ENCODE measurements at places on chromosomes 7 and 10.
A peak's percentile ranks its signal among the peaks of the same experiment; 100 is the strongest.

DNA sequence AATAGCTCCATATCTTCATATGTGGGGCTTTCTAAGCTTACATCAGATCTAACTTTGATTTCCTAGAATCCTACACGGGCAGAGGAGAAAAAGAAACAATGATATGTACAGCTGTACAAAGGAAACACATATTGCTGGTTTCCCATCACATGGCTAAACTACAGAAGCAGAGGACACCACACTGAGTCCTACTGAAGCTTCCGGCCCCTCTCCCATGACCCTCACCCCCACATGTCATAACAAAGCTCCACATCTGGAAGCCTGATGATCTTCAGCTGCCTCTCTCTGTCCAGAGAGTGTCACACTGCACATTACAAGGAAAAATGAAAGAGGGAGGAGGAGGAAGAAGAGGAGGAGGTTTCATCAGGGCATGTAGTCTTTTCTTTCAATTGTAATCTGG lies 14.0 kb downstream of the SLC16A12 start:
- no peak for DNase-seq

DNA sequence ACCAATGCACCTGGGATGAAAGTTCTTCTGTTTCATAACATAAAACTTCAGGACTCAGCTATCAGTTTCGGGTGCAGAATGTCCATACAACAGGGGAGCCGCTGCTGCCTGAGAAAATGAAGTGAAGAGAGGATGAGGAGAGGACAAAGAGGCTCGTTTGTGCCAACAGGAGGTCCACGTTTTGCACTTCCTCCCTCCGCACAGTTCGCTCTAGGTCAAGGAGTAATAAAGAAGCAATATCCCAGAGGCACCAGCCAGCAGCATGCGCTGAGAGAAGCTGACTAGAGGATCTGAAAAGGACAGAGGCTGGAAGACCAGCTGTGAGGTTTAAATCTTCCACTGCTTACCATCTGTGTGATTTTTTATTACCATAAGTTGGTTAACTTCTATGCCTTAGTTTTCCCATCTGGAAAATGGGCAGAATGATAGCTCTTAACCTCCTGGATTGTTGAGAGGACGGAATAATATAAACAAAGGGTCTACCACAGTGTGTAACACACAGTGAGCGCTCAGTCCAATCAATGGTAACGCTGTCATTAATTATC lies 709 bp downstream of the GPAM start:
- DNase-seq = no peak

DNA sequence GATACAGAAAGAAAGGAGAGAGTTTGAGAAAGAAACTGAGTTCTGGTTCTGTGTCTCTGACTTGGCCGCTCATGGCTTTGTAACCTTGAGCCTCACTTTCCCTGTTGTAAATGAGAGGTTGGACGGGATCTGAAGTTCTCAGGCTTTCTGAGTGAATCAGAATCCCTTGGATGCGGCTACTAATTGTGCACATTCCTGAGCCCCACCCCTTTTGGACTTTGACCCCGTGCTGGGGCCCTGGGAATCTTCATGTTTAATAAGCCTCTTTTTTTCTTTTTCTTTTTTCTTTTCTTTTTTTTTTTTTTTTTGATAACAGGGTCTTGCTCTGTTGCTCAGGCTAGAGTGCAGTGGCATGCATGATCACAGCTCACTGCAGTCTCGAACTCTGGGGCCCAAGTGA lies 26.9 kb downstream of the SLC25A28 start:
- DNase-seq = no peak

GRCh38 chr10:45514291-45515270 lies 140.6 kb downstream of the ALOX5 start:
- no peak for DNase-seq

- no peak for DNase-seq
Observed at GRCh38 chr7:102874166-102874829, 38.5 kb upstream of the LRRC17 start.

- no peak for DNase-seq
Observed at GRCh38 chr7:22670422-22670815, 56.6 kb upstream of the IL6 start.

DNA sequence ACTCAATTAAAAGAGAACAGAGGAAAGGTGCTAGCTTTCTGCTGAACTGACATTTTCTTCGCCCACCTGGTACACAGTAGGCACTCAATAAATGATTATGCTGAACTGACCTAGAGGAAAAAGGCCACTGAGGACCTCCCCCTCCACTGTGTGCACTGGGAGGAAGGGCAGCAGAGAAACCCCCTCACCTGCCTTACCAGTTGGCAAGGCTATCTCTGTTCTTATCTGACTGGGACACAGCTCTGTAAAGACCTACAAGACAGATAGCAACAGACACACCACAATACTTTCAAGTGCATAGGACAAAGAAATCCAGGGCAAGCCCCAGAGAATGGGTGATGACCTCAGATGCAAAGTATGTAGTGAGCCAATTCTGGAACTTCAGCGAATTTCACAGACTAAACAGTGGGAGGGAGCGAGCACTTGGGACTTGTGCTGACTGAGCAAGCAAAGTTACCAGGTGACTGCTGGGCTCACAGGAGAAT lies 30.4 kb downstream of the PDLIM1 start:
- no peak for DNase-seq

DNA sequence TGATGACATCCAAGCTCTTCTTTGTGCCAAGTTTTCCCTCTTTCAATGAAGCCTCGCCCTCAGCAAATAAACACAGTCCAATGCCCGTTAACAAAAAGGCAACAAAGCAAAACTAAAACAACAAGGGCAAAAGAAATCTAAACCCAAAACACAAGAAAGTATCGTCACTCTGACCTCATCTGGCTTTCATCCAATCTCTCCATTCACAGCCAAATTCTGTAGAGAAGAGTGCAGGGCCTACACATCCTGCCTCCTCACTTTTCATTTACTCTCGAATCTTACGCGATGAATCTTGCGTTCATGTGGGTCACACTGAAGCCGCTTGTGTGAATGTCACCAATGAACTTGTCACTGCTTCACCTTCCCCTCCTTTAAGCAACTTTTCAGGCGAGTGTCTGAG lies 15.9 kb upstream of the AKR1E2 start:
- DNase-seq = no peak

- no peak for DNase-seq
Observed at GRCh38 chr7:28939367-28939766, 18.8 kb downstream of the TRIL start.

GRCh38 chr10:123994417-123995081 lies 98.8 kb downstream of the CHST15 start:
- DNase-seq = peak; percentile 70

DNA sequence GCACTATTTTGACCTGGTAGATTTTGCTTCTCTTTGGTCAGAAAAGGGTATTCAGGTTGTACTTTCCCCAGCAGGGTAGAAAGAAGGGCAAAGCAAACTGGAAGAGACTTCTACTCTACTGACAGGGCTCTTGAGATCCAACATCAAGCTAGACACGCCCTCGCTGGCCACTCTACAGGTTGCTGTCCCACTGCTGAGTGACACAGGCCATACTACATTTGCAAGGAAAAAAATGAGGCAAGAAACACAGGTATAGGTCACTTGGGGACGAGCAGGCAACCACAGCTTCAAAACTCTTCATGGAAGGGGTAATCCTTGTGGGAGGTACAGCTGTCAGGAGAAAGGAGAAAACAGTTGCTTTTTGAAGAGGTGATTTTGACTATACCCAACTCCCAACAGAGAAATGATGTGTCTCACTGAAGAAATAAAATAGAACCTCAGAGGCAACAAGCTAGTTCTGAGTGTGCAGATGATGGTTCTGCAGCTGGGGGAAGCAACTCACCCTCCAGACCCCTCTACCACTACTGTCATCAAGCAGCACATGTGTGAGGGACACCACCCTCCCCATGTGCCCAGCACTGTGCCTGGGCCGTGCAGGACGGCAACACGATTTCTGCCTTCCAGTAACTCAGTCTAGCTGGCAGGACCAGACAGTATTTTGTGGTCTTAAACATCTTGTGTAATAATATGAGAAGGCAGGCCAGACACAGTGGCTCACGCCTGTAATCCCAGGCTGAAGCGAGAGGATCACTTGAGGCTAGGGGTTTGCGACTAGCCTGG lies 16.3 kb downstream of the AKR1B1 start:
- no peak for DNase-seq

GRCh38 chr7:116547347-116547746 lies 22.5 kb downstream of the CAV1 start:
- no peak for DNase-seq

GRCh38 chr10:123429706-123430221 lies 236.4 kb upstream of the GPR26 start:
- DNase-seq = no peak

DNA sequence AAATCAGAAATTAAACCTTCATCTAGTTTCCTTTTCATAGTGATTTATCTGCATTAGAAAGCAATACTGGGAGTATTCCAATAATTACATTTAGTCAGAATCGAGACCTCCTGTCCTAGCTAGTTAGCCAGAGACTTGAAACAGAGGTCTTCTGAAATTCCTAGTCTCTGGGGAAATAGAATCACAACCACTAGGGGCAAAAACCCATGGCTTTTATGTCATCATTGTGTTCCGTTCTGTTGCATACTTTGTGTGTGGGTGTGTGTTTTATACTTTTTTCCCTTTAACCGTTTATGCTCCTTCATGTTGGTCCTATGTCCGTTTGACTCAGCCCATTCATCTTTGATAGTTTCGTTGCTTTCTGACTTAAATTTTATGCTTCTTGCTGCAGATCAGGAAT lies 79.8 kb downstream of the RALA start:
- DNase-seq = no peak

DNA sequence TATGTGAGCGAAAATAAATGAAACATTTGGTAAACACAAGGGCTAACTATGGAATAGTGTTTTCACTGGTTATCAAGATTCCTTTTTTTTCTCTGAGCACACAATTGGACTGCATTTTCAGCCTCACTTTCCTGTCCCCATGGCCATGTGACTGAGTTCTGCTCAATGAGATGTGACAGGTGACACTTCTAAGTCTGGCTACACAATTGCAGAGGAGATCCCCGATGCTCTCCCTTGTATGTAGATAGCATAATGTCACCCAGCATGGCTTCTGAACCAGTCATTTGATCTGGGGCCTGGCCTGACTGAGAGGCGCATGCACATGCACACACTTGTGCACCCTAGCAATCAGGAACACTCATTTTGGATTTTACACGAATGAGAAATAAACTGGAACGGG lies 581.8 kb downstream of the GRID1 start:
- no peak for DNase-seq

- no peak for DNase-seq
Observed at GRCh38 chr10:103192089-103192450, 1.0 kb downstream of the NT5C2 start.

- no peak for DNase-seq
Observed at GRCh38 chr7:139808427-139808826, 20.6 kb upstream of the TBXAS1 start.

GRCh38 chr7:10780400-10780747 lies 193.3 kb upstream of the PHF14 start:
- DNase-seq = no peak

GRCh38 chr10:35433851-35434426 lies 97.6 kb downstream of the CCNY start:
- no peak for DNase-seq

DNA sequence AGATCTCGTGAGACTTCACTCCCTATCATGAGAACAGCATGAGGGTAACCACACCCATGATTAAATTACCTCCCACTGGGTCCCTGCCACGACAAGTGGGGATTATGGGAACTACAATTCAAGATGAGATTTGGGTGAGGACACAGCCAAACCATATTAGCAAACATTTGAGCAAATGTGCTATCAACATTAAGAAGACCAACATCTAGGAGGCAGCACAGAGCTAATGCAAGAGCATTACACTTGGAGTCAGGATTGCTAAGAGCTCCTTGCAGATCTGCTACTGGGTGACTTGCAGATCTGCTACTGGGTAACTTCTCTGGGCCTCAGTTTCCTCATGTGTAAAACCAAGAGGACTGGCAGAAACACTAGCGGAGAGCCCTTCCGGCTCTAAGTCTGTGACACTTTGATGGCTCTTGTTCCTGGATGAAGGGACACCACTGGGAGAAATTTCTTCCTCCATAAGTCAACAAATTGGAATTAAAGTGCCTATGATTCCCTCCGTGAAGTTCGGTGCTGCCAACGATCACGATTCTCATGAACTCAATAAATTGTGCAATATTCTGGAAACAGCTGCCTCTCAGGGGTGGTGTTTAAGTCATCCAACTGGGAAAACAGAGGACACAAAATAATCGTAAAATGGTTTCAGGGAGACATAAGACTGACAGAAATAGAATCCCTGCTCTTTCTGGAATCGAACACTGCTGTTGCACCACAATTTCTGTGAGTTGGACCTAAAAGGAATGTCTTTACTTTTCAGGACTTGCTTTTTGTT lies 115.8 kb upstream of the ITGB1 start:
- DNase-seq = no peak

DNA sequence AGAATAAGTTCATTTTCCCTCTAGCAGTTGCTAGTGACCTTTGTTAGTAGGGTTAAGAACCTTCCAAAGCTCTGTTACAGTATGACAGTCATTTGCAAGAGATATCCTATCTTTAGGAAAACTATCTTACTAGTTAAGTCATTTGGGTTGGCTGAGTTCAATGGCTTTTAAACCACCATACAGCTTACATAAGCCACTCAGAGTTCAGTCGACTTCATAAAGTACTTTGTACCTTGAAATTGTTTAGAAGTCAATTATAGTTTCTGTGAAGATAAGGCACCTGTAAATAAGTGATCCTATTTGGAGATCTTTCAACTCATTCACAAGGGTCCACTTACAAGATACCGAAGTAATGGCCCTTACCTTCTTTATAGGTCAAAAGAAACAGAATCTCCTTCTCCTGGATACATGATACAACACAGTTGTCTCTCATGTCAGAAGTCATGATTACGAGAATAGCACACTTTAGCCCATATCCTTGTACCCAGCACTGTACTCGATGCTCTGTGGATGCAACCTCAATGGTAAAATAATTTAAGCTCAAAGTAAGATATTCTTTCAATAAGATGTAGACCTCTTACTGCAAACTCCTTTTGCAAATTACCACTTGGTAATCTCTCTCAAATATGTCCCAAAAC lies 11.9 kb upstream of the ABCC2 start:
- DNase-seq = no peak

- no peak for DNase-seq
Observed at GRCh38 chr10:79070606-79071395, 2.0 kb downstream of the ZMIZ1 start.

GRCh38 chr7:116509982-116510579 lies 10.5 kb downstream of the CAV2 start:
- DNase-seq = no peak

DNA sequence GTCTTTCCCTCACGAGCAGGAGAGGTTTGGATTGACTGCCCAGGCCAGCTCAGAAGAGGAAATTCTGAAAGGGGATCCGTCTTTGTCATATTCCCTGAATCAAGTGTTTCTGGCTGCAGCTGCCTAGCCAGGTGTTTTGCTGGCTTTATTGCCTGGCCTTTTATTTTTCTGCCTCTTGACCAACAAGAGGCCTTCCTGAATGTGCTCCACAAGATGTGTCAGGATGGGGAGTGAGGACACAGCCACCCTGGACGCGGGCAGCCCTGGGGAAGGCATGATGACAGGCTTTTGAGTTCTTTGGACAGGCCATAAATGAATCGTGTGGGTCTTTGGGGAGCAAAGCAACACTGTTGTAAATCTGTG lies 163.6 kb downstream of the CAMK1D start:
- DNase-seq = no peak
